ENCODE measurements at places on chromosomes 3 and 15.

GRCh38 chr3:13068269-13069010, 4.8 kb downstream of the IQSEC1 start:
- peak; percentile 28 for DNase-seq

- no peak for DNase-seq
Measured at GRCh38 chr3:37210230-37210629, 35.8 kb upstream of the LRRFIP2 start.

DNA sequence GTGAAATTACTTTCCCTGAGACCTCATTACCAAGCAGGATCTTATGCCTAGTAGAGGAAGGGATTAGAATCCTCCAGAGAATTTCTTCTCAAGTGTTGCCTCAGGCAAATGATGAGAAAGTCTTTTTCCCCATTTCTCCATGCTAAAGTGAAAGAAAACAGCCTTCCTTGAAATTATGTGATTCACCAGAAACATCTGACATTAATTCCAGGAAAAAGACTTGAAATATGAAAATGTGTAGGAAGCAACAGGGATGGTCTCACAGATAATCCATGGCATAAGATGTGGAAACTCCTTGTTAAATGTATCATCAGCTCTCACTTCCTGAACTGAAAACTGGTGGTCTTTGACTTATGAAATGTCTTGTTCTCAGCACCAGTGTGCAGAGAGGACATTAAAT, 17.9 kb upstream of the ABI3BP start:
- DNase-seq, result no peak

- DNase-seq, result no peak
Measured at GRCh38 chr15:25184356-25185155, 229.8 kb downstream of the SNRPN start.

GRCh38 chr3:188660415-188660814, 506.5 kb downstream of the LPP start:
- DNase-seq, result no peak

GRCh38 chr15:67766968-67767367, 58.3 kb upstream of the SKOR1 start:
- DNase-seq, result no peak

DNA sequence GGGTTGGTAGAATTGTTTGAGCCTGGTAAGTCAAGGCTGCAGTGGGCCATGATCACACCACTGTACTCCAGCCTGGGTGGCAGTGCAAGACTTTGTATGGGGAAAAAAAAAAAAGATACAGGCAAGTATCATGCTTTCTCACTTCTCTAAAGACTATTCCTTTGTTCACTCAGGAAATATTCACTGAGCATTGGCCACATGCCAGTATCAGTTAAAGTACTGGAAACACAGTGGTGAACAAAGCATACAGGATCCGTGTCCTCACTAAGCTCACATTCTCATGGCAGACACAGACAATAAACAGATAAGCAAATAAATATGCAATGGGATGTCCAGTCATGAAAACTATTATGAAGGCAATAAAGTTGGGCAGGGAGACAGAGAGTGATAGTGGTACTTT, 5.1 kb upstream of the MTHFS start:
- no peak for DNase-seq

GRCh38 chr3:150773616-150774192, 10.7 kb upstream of the SIAH2 start:
- DNase-seq, result no peak

- DNase-seq, result no peak
Measured at GRCh38 chr3:34261001-34261385, 462.6 kb downstream of the PDCD6IP start.

DNA sequence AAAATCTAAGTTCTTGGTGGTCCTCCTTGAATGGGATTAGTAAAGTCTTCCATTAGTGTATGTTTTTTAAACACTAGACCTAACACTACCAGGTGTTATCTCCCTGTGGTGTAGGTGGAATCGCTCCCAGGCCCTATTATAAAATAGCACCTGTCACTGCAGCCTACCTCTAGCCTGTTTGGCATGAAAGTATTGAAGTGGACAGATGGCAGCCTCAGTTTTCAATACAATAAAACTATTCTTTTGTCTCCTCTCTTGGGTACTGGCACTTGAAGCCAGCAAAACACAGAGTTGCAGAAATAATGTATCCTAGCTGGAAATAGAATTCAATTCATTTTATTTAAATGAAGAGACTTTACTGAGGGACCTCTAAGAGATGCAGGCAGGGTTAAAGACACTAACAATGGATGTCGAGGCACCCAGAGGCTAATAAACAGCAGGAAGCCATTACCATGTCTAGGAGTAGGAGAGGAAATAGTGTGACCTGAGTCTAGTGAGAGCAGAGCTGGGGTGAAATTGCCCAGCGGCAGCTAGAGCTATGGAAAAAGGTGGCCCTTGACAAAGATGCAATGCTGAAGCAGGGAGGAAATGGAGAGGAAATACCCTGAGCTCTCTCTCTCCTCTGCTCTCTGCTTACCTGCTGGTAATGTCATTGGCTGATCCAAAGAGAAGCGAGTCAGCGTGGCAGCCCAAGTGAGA, 49.1 kb upstream of the TMEM158 start:
- no peak for DNase-seq

Measured in NB4 (cell line).